Activated CD8-positive, alpha-beta T cell treated with anti-CD3 and anti-CD28 coated beads for 36 hours (primary cell): ENCODE measurements at places on chromosomes 12 and 14. TPM values are rescaled to one million over a fixed set of nuclear protein-coding genes. Genes with fewer than 3 reads are reported as not detected.

DNA sequence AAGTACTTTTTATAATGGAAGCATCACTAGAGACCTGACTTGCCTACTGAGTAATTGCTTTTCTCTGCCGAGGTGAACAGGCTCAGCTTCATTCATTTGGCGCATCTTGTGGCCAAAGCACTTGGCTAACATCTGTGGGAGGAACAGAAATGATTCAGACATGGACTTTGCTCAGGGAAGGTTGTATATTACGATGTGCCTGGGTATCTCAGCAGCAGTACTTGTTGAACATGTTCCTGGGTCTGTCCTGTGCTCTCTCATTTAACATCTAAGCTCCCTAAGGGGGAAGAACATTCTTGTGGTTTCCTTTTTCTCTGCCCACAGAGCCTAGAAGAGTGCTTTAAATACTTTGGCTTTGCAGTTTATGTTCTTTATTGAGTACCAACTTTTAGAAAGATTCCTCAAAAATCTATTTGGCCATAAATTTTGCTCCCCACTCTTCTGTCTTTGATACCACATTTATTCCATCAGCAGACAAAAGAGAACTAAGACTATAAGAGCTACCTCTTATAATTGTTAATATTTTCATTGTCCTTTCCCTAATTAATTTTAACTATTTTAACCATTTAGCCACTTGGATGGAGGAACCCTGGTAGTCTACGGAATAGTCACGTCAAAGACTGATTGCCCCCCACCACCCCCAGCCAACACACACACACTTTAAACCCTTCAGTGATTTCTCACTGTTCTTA, 101.2 kb upstream of the EGLN3 start:
- H3K4me3 ChIP-seq: no peak overlapping the region
- no peak overlapping the region for H3K27ac ChIP-seq
- H3K36me3 ChIP-seq: no peaks in the 10 kb centered on the region
- peaks cover 30% of the 10 kb centered on the region for H3K4me1 ChIP-seq
- peaks cover 16% of the 10 kb centered on the region for H3K27me3 ChIP-seq

PHLDA1 gene
- total RNA-seq: 33.9 TPM

TMPRSS12 gene
- not detected for total RNA-seq

KRT4 gene
- total RNA-seq: 0.16 TPM

DNA sequence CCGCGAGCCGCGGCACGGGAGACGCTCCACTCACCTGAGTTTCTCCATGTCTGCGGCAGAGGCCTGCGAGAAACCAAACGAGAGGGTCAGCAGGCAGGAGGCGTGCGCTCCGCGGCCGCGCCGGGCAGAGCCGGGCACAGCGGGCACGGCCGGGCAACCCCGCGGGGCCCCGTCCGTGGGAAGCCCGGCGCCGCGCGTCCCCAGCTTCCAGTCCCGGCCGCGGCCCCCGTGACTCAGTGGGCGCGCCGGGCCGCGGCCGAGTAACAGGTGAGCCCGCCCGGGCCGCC, 19.4 kb downstream of the BEGAIN start:
- H3K27ac ChIP-seq: no peak overlapping the region
- H3K36me3 ChIP-seq: no peaks in the 10 kb centered on the region
- H3K27me3 ChIP-seq: peaks cover 21% of the 10 kb centered on the region

GRCh38 chr14:27320261-27320660, 722.4 kb upstream of the NOVA1 start:
- no peak overlapping the region for H3K4me3 ChIP-seq
- H3K27me3 ChIP-seq: no peaks in the 10 kb centered on the region
- H3K36me3 ChIP-seq: no peaks in the 10 kb centered on the region
- no peak overlapping the region for H3K27ac ChIP-seq
- DNase-seq: no peak
- no peaks in the 10 kb centered on the region for H3K4me1 ChIP-seq

MANSC4 gene
- not detected for total RNA-seq

RD3L gene
- total RNA-seq: not detected

OLR1 gene
- not detected for total RNA-seq

GRCh38 chr12:120936197-120936596, 32.0 kb upstream of the SPPL3 start:
- no peak for DNase-seq
- H3K4me1 ChIP-seq: no peaks in the 10 kb centered on the region
- no peak overlapping the region for H3K27ac ChIP-seq
- no peaks in the 10 kb centered on the region for H3K27me3 ChIP-seq
- H3K4me3 ChIP-seq: no peak overlapping the region

GRCh38 chr12:47801170-47801903, 18.4 kb downstream of the HDAC7 start:
- no peaks in the 10 kb centered on the region for H3K27me3 ChIP-seq
- H3K4me1 ChIP-seq: peaks cover 80% of the 10 kb centered on the region
- DNase-seq: no peak
- H3K36me3 ChIP-seq: peaks cover 76% of the 10 kb centered on the region
- H3K27ac ChIP-seq: peak overlapping the region; percentile 98
- H3K4me3 ChIP-seq: no peak overlapping the region

MYF6 gene
- total RNA-seq: not detected

GRCh38 chr14:34403646-34404045, 58.4 kb downstream of the SPTSSA start:
- H3K27me3 ChIP-seq: peaks cover 6% of the 10 kb centered on the region
- H3K27ac ChIP-seq: no peak overlapping the region
- H3K36me3 ChIP-seq: no peaks in the 10 kb centered on the region
- no peaks in the 10 kb centered on the region for H3K4me1 ChIP-seq
- DNase-seq: no peak

CPNE6 gene
- not detected for total RNA-seq

DNA sequence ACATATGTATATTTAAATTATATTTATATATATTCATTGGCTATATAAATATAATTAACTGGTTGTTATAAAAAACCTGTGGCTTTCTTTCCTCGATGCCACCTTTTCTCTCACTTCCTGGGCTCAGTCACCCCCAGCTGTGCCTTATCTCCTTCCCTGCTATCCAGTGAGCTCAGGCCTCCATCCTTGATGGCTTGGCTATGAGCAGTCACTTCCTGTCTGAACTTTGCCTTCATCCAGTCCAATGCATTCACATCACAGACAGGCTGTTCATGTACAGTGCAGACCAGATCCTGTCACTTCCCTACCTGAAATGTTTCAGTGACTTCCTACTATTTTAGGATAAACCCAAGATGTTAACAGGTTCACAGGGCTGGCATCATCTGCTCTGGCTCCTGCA, 115.3 kb upstream of the PRB2 start:
- no peaks in the 10 kb centered on the region for H3K27me3 ChIP-seq
- H3K4me1 ChIP-seq: peaks cover 2% of the 10 kb centered on the region
- H3K4me3 ChIP-seq: no peak overlapping the region
- no peaks in the 10 kb centered on the region for H3K36me3 ChIP-seq

DNA sequence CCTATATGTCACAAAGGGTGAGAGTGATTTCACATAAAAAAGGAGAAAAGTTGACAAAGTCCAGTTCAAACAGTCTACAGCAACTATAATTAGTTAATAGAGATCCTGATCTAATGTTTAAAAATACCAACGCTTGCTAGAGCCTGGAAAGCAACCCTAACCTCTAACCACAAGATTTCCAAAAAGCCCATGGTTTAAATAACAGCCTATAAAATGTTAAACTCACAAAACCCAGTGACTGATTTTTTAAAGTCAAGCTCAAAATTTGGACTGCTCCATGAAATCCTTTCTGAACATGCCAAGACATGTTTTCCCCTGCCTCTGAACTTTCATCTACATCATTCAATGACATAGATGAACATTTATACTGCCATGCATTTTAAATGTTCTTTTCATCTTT, 81.6 kb downstream of the PLEKHG7 start:
- H3K4me3 ChIP-seq: no peak overlapping the region
- no peak for DNase-seq
- H3K36me3 ChIP-seq: peaks cover 10% of the 10 kb centered on the region
- no peaks in the 10 kb centered on the region for H3K27me3 ChIP-seq
- no peak overlapping the region for H3K27ac ChIP-seq

DNA sequence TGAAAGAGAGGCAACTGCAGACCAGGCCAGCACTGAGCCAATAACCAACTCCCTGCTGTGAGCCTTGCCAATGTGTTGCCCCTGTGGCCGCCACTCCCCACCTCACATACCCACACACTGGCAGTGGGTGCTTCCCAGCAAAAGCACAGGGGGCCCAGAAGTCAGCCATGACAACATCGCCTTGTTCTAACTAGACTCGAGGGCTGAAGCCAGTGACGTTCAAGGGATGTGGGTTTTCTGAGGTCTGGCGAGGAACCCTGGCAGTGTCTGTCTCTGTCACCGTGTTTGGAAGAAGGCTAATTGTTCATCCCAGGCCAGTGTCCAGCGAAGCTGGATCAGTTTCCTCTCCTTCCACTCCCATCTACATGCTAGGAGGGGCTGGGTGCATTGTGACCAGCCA, 311.8 kb upstream of the AMIGO2 start:
- peak overlapping the region; percentile 100 for H3K27ac ChIP-seq
- peak overlapping the region; percentile 72 for H3K4me3 ChIP-seq
- H3K4me1 ChIP-seq: peaks cover 85% of the 10 kb centered on the region
- no peaks in the 10 kb centered on the region for H3K27me3 ChIP-seq
- peaks cover 53% of the 10 kb centered on the region for H3K36me3 ChIP-seq

STON2 gene
- total RNA-seq: 0.58 TPM

- H3K4me3 ChIP-seq: no peak overlapping the region
- H3K27me3 ChIP-seq: no peaks in the 10 kb centered on the region
- no peak overlapping the region for H3K27ac ChIP-seq
- H3K4me1 ChIP-seq: no peaks in the 10 kb centered on the region
- H3K36me3 ChIP-seq: no peaks in the 10 kb centered on the region
These were observed 112.0 kb downstream of the SLC5A8 start for GRCh38 chr12:101097829-101098580.

DNA sequence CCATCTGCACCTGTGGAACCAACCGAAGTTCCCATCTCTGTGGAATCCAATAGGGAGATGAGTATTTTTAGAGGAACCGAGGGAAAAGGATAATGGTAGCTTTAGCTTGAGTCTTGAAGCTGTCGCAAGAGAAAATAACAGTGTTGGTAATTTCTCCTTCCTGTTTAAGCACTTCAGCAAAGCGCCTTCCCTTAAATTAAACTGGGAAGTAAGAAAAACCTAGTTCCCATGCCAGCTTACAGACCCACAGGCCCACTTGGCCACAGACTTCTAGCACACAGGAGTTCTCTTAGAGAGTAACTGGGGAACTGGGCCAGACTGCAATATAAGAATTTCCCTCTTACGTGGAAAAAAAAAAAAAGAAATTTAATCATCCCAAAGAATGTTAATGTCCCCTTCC, 223.8 kb downstream of the EFCAB11 start:
- no peak overlapping the region for H3K4me3 ChIP-seq
- peaks cover 27% of the 10 kb centered on the region for H3K4me1 ChIP-seq
- DNase-seq: no peak
- no peaks in the 10 kb centered on the region for H3K27me3 ChIP-seq

GRCh38 chr12:53006810-53007309, 604 bp downstream of the EIF4B start:
- H3K4me3 ChIP-seq: peak overlapping the region; percentile 86
- DNase-seq: peak; percentile 88
- peak overlapping the region; percentile 99 for H3K27ac ChIP-seq
- peaks cover 36% of the 10 kb centered on the region for H3K4me1 ChIP-seq
- no peaks in the 10 kb centered on the region for H3K27me3 ChIP-seq

DNA sequence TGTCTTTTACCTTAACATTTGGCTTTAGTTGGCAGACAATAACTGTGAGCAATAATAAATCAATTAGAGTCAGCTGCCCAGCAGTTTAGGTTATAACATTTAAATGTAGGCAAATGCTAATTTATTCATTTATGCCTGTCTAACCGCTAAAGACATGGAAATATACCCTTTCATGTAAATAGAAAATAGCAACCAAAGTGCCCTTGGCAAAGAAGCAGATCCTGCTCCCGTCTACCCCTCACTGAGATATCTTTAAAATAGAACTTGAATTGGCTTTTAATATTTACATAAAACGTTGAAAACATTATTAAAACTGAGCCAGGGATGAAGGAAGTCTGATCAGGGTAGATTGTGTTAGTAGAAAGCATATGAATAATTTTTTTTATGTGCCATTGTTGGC, 67.3 kb downstream of the ATP23 start:
- H3K4me1 ChIP-seq: peaks cover 2% of the 10 kb centered on the region
- H3K27ac ChIP-seq: no peak overlapping the region
- DNase-seq: no peak
- H3K27me3 ChIP-seq: peaks cover 7% of the 10 kb centered on the region

ZBTB42 gene
- 1.3 TPM for total RNA-seq

TSPAN11 gene
- total RNA-seq: not detected

GRCh38 chr14:68244262-68244980, 424.8 kb downstream of the RAD51B start:
- H3K27me3 ChIP-seq: no peaks in the 10 kb centered on the region
- peaks cover 20% of the 10 kb centered on the region for H3K4me1 ChIP-seq
- no peak overlapping the region for H3K27ac ChIP-seq
- no peak overlapping the region for H3K4me3 ChIP-seq

POMT2 gene
- 14.2 TPM for total RNA-seq

- H3K36me3 ChIP-seq: no peaks in the 10 kb centered on the region
- no peak for DNase-seq
- no peak overlapping the region for H3K4me3 ChIP-seq
- H3K27ac ChIP-seq: no peak overlapping the region
- H3K4me1 ChIP-seq: peaks cover 3% of the 10 kb centered on the region
These were observed 46.7 kb upstream of the CORO1C start for GRCh38 chr12:108778053-108778452.

ACSS3 gene
- total RNA-seq: not detected

CD163 gene
- not detected for total RNA-seq

GAS2L3 gene
- 1.3 TPM for total RNA-seq

APOF gene
- total RNA-seq: not detected

DNA sequence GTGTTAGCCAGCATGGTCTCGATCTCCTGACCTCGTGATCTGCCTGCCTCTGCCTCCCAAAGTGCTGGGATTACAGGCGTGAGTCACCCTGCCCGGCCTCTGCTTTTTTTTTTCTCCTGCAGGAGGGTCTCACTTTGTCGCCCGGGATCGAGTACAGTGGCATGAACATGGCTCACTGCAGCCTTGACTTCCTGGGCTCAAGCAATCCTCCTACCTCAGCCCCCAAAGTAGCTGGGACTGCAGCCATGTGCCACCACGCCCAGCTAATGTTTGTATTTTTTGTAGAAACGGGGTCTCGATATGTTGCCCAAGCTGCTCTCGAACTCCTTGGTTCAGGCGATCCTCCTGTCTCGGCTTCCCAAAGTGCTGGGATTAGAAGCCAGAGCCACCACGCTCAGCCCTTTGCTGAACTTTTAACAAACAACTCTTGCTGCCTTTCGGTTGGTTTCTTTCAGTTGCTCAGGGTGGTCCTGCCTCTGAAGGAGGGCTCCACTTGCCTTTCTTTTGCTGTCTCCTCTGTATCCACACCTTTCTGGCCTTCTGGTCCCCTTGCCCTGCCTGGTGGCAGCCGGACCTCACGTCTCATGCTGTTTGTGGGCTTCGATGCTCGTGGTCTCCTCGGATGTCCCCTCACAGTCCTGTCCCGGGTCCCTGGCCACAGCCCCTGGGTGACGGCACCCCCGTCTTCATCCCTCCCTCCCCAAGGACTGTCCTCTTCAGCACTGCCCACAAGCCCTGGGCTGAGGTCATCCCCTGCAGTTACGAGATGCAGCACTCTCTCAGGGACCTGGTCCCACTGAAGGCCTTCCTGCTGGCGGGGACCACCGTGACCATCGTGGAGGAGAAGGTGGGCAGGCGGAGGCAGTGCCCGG, 3.8 kb upstream of the B3GNT4 start:
- peaks cover 17% of the 10 kb centered on the region for H3K27me3 ChIP-seq
- H3K4me3 ChIP-seq: no peak overlapping the region
- DNase-seq: no peak
- no peak overlapping the region for H3K27ac ChIP-seq
- H3K36me3 ChIP-seq: no peaks in the 10 kb centered on the region

GRCh38 chr12:117098361-117099217, 627 bp downstream of the TESC start:
- DNase-seq: peak; percentile 57
- H3K4me3 ChIP-seq: peak overlapping the region; percentile 74
- H3K4me1 ChIP-seq: peaks cover 11% of the 10 kb centered on the region

- peaks cover 56% of the 10 kb centered on the region for H3K4me1 ChIP-seq
- peaks cover 17% of the 10 kb centered on the region for H3K36me3 ChIP-seq
- peak overlapping the region; percentile 74 for H3K27ac ChIP-seq
- peak; percentile 64 for DNase-seq
These were observed 132.8 kb upstream of the HIF1A start for GRCh38 chr14:61562321-61563161.
